Right ventricle myocardium superior (tissue), 1 donor: ENCODE measurements at places on chromosomes 5 and 9. TPM values are rescaled to one million over a fixed set of nuclear protein-coding genes. Genes with fewer than 3 reads are reported as not detected.

DNA sequence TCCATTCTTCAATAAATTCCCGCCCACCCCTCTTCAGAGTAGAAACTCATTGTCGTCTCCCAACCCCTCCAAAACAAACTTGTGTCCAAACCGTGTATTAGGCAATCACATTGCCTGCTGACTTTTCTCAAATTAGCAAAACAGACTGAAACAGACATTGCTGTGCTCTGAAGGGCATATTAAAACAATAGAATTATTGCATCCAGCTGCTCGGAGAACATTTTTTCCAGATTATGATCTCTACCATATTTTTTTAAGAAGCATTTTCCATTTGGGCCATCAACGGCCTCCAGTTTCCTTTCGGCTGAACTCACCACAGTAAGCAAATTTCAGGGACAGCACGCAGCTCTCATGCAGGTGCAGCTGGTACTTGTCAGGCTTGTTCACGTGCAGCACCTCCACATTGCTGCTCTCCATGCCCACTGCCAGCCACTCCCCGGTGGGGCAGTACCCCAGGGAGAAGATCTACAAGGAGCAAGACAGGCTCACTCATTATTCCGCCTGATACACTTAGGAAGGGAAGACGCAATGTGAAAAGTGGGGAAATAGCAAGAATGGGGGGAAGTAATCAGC, 104.1 kb downstream of the TLE1 start:
- no peak for DNase-seq

DNA sequence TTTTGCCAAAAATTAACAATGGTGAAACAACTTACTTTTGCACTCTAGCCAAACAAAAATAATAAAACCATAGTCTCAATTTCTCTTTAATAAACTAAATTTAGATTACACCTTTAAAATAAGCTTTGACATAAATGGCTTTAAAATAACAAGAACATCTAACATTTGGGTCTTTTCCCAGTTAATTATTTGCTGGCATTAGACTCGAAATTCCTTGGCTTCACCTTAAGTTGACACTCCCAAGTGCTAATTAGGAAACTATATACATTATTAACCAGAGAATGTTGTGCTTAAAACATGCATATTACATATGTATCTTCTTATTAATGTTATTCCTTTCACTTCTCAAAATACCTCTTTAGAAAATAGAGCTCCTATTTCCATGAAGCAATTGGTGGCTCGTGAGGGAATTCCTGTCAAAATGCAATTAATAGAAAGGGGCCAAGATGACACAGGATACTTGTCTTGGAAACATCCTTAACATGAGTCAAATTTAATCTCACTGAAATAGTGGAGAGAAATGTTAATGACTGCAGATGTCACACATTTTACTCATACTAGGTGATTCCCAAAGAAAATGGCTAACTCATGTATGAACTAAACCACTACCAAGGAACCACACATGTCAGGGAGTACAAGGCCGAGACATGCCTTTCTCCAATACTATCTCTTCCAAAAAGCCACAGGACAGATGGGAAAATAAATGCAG, 932.9 kb upstream of the DMAC1 start:
- DNase-seq, result no peak

DNA sequence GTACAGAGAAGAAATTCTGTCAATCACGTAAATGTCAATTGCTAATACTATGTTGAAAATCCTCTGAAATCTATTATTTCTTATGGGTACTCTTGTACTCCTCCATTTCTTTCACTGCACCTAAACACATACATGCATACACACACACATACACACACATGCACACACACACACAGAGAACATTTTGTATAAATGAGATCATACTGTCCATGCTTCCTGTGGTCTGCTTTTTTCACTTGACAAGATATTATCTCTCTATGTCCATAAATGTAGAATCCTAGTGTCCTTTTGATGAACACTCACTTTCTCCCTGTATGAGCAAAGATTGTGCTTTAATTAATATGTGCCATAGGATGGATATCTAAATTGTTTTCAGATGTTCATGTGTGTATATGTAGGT, 32.7 kb upstream of the TLR4 start:
- DNase-seq, result no peak

DNA sequence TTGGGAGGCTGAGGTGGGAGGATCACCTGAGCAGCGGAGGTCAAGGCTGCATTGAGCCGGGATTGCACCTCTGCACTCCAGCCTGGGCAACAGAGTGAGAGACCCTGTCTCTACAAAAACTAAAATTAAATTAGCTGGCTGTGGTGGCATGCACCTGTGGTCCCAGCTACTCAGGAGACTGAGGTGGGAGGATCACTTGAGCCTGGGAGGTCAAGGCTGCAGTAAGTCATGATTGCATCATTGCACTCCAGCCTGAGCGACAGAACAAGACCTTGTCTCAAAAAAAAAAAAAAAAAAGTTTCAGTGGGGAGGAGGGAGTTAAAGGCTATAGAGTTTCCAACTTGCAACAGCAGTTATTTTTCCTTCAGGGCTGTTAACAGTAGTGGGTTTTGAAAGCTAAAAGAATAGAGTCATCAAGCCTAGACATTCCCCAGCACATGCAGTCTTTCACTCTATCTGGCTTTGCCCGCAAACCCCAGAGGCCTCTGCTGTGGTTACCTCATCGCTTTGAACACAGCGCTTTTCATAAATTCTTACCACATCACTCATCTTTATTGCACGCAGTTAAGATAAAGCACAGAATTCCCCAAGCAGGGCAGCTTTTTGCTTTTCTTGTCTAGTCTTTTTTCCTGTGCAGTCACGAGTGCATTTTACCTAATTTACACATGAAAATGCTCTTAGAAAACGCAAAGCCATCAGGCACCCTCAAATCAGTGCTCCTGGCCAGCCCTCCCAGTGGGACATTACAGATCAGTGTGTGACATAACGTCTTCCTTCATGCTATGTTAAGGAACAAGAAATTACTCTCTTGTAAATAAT, 8.7 kb upstream of the SLC2A8 start:
- peak; percentile 65 for DNase-seq

DNA sequence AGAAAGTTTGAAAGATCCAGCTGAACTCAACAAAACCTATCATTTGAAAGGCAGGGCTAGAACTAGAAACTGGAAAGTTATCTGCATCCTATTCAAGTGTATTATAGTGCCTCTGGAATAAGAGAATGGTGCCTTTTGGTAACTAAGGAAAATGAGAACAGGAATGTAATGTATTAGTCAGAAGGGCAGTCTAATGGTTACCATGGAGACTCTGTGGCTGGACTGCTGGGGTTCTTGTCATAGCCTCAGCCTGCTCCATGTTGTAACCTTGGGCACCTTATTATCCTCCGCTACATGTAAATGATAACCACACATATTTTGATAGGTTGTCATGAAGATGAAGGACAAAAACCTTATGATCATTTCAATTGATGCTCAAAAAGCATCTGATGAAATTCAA, 24.6 kb upstream of the IFNB1 start:
- no peak for DNase-seq

DNA sequence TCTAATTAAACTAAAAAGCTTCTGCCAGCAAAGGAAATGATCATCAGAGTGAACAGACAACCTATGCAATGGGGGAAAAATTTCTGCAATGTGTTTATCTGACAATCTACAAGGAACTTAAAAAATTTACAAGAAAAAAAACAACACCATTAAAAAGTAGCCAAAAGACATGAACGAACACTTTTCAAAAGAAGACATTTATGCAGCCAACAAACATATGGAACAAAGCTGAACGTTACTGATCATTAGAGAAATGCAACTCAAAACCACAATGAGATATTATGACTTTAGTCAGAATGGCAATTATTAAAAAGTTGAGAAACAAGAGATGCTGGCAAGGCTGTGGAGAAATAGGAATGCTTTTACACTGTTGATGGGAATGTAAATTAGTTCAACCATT, 530.4 kb upstream of the DAB2 start:
- no peak for DNase-seq

DNA sequence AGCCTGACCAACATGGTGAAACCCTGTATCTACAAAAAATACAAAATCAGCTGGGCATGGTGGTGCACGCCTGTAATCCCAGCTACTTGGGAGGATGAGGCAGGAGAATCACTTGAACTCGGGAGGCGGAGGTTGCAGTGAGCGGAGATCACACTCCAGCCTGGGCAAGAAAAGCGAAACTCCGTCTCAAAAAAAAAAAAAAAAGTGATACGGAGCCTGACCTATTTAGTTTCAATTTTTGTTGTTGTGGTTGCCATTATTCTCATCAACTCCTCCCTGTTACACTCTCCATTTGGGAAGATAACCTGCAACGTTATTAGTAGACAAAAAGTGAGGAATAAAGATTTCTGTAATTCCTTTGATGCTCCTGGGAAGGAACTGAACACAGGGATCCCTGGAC, 1.3 kb downstream of the STOM start:
- DNase-seq, result no peak

GRCh38 chr9:106387965-106388364, 475.0 kb upstream of the ZNF462 start:
- DNase-seq, result no peak

DNA sequence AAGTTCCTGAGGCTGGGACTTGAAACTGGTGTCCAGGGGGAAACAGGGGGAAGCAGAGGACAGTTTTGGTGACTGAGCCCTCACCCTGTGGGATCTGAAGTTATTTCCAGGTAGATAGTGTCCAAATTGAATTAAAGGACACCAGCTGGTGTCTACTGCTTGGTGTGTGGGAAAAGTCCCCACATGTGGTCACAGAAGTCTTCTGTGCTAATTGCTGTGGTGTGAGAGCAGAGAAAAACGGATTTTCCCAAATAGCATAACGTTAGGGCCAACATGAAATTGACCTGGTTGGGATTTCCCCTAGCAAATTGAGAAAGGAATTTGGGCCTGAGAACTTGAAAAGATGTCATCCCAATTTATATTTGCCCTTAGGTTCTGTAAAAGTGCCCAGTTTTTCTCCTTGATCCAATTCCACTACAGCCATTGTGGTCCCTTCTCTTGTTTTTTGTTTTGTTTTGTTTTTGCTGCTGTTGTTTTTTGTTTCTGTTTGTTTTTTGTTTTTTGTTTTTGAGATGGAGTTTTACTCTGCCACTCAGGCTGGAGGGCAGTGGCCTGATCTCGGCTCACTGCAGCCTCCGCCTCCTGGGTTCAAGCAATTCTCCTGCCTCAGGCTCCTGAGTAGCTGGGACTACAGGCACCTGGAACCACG, 5.6 kb upstream of the STARD4 start:
- no peak for DNase-seq

DNA sequence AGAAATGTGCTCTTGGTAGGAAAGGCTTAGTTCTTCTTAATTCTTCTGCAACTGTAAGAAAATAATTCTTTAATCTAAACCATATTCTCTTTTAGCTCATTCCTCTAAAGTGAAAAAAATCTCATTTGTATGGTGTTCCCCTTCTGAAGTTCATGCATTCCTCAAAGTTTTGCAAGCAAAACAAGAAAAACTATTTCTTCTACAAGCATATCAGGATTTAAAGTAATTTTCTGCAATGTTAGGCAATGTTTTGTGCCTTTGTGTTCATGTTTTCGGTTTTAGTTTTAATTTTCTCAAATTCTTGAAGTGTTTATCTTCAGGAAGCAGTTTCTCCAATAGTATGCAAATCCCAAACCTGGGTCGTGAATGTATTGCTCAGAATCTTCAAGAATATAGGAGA, 12.7 kb upstream of the GPR21 start:
- no peak for DNase-seq

- no peak for DNase-seq
These were observed 260.3 kb upstream of the DAPK1 start for GRCh38 chr9:87237336-87237735.

GRCh38 chr5:107812570-107813141, 141.9 kb upstream of the EFNA5 start:
- peak; percentile 46 for DNase-seq

GRCh38 chr9:21336457-21336856, 1.3 kb upstream of the KLHL9 start:
- no peak for DNase-seq

DNA sequence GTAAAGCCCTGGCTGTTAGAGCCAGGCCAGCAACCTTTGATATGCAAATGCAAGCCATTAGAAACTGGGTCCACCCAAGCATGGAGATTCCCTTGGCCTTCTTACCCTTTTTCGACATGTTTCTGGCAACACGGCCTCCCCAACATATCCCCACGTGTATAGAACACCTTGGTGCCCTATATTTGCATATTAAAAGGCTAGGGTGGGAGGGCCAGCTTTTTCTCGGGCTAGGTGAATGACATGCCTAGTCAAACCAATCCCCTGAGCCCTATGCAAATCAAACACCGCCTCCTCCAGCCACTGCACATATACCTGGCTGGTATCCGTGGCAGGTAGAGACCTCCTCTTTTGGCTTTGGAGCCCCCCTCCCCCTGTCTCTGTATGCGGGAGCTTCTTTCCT, 55.6 kb upstream of the ZFR start:
- no peak for DNase-seq

DNA sequence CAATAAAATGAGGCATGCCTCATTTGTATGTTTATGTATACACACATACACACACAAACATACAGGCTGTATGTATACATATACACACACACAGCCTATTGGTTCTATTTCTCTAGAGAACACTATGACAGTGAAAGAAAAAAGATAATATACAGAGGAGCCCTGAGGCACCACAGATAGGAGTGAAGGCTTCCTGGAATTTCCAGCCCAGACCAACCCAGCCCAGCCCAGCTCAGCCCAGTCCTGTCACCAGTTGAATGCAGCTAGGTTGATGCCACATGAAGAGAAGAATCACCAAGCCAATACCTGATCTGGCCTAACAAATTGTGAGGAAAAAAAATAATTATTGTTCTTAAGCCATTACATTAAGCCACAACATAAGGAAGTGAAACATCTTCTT, 126.9 kb upstream of the PDE4D start:
- no peak for DNase-seq

Gene ORM2
- not detected for total RNA-seq

Gene IFNA21
- not detected for total RNA-seq

Gene GPR151
- total RNA-seq, result not detected

Gene PCDHB7
- 0.62 TPM for total RNA-seq

Gene FSTL4
- total RNA-seq, result not detected

Gene CARTPT
- not detected for total RNA-seq

Gene SNAPC4
- total RNA-seq, result 3.3 TPM

Gene CA9
- not detected for total RNA-seq

Gene PKN3
- 5.7 TPM for total RNA-seq

Gene PCDHB5
- 1.3 TPM for total RNA-seq

Gene RALGPS1
- total RNA-seq, result 17.7 TPM

Gene LCN6
- total RNA-seq, result 13.0 TPM

Gene BRD8
- 26.4 TPM for total RNA-seq

Gene PCDHB9
- total RNA-seq, result 0.81 TPM
